B cell (primary cell): ENCODE measurements at places on chromosomes 5 and 9.

- no peak for DNase-seq
Observed at GRCh38 chr5:149128023-149128875, 13.0 kb upstream of the ABLIM3 start.

- DNase-seq = no peak
Observed at GRCh38 chr9:94586814-94587213, 6.8 kb downstream of the FBP2 start.

- no peak for DNase-seq
Observed at GRCh38 chr5:132628814-132629213, 29.2 kb upstream of the IL13 start.

GRCh38 chr9:72882117-72882775 is 70.6 kb downstream of the ALDH1A1 start:
- no peak for DNase-seq

DNA sequence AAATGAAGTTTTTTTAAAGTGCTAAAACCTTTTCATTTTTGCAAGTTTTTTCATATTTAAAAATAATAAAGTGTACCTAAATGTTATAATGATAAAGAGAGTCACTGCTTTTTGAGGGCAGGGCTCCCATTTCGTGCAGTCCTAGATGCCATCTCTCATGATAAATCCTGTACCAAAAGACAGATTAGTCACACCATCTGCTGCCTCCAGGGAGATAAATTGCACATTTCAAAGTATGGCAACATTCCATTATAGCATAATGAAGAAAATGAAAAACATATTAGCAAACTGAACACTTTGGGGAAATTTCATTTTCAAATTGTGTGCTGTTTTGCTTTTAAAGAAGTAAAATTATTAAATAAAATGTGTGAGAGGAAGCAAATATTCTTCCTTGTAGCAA is 257.2 kb downstream of the KIAA0825 start:
- DNase-seq = no peak

DNA sequence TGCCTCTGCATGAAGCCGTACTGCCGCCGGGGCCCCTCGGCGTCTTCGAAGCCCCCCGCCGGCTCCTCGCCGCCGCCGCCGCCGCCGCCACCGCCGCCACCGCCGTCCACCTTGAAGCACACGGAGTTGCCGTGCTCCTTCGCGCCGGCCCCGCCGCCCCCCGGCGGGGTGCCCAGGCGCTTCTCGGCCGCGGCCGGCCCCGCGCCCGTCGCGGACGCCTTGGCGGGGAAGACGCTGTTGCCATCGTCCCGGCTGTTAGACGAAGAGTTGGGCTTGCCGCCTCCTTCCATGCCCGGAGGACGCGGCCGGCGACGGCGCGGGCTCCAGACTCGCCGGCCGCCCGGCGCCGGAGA is 400 bp downstream of the HCN1 start:
- no peak for DNase-seq

GRCh38 chr9:115850548-115851304 is 302.9 kb upstream of the PAPPA start:
- no peak for DNase-seq

GRCh38 chr9:1939926-1940368 is 75.2 kb upstream of the SMARCA2 start:
- peak; percentile 61 for DNase-seq

DNA sequence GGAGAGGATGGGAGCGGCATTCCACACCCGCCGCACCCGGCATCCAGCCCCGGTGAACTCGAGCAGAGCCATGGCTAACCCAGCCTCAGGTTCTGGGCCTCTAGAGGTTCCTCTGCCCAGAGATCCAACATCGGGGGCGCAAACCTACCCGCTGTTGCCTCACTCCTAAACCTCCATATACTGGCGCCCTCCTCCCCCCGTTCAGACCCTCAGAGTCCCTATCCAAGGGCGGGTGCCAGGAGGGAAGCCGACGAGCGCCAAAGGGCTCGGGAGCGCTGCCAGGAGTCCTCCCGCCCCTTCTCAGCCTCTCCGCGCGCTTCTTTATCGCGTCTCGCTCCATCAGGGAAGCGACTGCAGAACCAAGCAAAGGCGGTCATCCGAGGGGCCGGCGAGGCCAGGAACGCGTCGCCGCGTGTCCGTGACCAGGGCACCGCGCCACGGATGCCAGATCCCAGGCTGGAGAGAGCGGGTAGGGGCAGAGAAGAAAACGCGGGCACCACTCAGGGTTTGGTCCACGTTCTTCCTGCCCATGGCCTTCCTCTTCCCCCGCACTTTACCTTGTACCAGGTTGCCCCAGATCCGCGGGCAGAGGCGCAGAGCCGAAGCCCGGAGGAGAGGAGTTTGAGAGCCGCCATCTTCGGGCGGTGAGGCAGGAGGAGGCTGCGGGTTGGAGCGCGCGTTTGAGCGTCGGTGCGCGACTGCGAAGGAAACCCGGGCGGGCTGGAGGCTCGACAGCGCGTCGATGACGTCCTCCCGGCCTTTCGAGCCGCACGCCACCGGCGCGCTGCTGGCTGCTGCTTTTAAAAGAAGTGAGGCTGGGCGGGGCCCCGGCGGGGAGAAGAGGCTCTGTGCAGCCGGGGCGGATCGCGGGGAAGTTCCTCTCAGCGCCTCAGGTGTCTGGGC is at the start of gene OXCT1:
Gene OXCT1, minus strand, starts transcription at position 702 of the 903 bp plus-strand sequence. Its CDS starts 67 bp downstream, at position 635.
- DNase-seq = peak; percentile 95

DNA sequence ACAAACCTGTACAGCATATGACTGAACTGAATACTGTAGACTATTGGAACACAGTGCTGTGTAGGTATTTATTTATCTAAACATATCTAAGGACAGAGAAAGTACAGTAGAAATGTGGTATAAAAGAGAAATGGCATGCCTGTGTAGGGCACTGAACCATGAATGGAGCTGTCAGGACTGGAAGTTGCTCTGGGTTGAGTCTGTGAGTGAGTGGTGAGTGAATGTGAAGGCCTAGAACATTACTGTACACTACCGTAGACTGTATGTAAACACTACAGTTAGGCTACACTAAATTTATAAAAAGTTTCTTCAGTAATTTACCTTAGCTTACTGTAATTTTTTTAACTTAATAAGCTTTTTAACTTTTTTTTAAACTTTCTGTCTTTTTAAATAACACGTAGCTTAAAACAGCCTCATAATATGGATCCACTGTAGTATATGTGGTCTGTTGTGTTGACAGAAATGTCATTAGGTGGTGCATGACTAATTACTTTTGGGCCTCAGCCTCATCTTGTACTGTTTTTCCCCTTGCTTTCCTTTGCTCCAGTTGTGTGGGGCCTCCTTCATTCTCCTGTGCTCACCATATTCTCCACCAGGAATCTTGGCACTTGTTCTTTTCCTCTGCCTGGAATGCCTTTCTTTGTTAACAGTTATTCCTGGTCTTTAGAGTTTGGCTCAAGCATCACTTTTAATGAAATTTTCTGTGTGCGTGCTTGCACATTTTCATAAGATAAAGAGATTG is 8.8 kb downstream of the SPIN1 start:
- no peak for DNase-seq

DNA sequence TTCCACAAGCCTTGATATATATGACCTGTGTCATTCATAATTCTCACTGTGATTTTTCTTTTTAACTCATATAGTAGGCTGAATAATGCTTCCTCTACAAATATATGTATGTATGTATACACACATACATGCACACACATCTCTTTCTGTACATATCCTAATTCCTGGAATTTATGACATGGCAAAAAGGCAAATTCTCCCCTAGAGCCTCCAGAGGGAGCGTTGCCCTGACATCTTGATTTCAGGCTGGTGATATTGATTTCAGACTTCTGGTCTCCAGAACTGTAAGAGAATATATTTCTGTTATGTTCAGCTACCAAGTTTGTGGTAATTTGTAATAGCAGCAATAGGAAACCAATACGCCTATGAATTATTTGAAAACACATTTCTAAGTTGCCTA is 166.6 kb upstream of the GAS1 start:
- no peak for DNase-seq

DNA sequence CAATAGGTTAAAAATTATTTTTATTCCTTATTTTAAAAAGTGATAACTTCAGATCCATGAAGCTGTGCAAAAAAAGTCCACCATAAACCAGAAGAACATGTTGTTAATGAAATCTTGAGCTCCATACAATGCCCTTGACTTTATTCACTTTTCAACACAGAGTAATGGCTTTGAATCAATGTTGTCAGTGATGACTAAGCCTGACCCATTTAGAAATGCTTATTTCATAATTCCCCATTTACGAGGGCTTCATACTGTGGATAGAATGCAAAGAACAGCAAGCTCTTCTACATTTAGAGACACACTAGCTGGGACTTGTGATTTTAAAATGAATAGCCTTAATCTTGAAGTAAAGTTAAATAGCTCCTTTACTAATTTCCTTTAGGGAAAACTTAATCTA is 25.7 kb upstream of the IL9 start:
- DNase-seq = no peak

DNA sequence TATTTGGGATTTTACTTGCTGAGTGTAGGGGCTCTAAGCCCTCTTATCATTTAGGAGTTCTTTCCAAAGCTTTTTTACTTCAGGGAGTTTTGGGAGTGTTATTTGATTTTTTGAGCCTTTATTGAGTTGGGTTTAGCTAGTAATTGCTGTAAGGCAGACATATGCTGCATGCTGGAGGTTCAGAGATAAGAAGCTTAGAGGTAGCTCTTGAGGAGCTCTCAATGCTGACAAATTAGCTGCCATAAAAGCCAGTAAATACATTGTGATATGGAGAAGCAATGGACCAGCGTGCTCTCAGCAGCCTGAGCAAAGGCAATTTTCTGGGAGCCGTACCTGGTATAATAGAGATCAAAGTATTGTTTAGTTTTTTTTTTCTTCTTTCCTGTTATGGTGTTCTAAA is 11.6 kb downstream of the ARHGEF28 start:
- DNase-seq = no peak

DNA sequence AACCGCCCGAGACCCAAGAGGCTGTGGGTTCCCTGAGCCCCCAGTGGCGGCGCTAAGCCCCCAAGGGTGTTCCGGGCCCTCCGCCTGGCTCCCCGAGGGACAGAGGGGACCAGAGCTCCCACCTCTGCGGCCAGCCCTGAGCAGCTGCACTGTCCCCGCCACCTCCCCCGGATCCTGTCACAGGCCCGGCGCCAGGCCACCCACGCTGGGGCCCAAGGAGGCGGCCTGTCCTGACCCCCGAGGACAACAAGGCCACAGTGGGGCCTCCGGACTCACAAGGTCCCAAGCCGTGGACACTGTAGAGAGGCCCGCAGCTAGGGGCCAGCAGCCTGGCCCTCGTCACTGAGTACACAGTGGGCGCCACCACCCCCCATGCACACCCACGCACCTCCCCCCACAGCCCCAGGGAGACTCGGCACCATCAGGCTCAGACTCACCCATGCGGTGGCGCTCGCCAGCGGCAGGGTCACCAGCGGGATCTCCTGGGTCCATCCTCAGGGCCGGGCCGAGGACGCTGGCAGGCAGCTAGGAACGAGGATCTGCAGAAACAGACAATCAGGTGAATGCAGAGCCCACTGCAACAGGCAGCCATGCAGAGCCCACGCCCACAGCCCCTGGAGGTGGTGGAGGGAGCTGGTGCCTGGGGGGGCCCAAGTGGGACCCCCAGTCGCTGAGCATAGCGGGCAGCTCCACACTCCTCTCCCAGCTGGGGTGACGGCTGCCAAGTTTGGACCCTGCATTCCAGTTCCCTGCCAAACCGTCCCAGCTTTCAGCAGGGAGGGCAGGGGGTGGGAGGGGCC is 27.9 kb downstream of the EXD3 start:
- no peak for DNase-seq

DNA sequence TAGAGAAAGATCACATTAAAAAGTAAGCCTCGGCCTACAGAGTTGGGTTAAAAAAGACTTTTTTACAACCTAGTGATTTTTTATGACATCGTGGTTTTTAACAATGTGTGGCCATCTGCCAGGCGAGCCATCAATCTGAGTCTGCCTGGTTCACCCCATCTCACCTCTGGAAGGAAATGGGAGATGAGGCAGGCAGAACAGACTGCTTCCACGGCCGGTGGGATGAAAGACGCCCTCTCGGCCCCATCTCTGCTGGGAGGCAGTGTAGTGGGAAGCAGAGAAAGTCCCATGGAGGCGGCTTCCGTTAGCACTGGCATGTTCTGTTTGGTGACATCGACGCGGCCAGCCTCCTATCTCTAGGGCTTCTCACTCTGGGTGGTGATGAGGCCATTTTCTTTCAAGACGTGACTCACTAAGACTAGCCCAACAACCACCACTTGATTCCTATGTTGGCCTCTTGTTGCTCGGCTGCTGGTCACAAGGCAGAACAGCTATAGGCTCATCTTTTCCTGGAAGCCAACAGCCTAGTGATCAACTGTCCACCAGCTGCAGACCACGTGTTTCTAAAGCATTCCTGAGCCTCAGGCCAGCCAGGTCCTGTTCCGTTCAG is 132.4 kb upstream of the OTULINL start:
- no peak for DNase-seq

DNA sequence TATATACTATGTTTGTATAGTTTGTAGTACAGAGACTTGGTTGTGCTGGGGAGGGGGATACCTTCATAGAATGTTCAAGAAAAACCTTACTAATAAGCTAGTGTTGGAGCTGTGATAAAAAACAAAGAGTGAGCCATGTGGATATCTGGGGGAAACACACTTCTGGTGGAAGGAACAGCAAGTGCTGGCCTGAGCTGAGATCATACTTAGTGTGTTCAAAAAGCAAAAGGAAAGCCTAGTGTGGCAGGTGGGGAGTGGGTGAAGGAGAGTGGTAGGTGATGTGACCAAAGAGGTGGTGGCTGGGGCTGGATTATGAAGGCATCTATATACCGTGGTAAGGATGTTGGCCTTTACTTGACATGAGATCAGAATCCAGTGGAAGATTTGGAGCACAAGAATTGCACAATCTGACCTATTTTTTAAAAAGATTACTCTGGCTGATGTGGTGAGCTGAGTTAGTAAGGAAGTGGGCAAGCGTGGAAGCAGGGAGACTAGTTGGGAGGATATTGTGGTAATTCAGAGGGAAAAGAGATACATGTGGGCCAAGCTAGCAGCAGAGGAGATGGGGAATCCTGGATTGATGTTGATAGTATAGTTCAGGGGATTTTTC is 26.6 kb downstream of the PALM2AKAP2 start:
- no peak for DNase-seq

DNA sequence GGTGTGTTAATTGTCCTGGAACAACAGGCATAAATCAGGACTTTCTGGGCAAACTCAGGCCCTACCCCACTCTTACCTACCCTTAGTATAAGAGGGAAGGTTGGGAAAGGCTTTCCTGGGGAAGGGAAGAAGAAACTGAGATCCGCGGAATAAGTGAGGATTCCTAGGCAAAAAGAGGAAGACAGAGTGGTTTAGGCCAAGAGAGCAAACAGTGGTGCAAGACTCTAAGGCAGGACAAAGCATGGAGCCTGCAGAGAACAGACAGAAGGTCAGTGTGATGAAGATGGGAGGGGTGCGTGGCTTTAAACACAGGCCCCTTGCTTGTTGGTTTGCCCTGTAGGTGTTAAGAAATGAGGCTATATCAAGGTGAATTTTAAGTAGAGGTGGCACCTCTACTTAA is 69.4 kb downstream of the TMC1 start:
- no peak for DNase-seq

DNA sequence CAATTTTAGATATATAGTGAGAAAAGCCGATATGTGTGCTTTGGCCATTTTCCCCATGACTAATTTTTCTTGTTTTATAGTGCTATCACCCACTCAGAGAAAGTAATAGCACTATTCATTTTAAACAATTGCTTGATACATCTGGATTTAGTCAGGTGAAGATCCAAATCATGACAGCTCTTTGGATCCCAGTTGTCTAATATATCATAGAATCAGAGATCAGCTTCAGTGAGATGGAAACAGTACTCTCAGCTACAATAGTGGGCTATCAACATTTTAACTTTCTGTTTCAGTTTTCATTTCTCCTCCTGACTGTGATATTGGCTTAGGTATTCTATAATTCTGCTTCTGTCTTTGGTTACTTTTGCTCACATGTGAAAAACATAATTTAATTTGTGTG is 38.7 kb downstream of the VCAN start:
- DNase-seq = no peak

GRCh38 chr5:4042311-4042710 is 446.7 kb downstream of the IRX1 start:
- DNase-seq = no peak
